ENCODE measurements at places on chromosomes 4 and X. TPM values are rescaled to one million over a fixed set of nuclear protein-coding genes. Genes with fewer than 3 reads are reported as not detected.

ITGB1BP2 gene
- 1.6 TPM for polyA plus RNA-seq

SPACA5 gene
- polyA plus RNA-seq, result not detected

CFP gene
- 1.6 TPM for polyA plus RNA-seq

HSFX3 gene
- not detected for polyA plus RNA-seq

CT45A10 gene
- not detected for polyA plus RNA-seq

EGFL6 gene
- 0.36 TPM for polyA plus RNA-seq

PHOX2B gene
- not detected for polyA plus RNA-seq

ASB5 gene
- 0.11 TPM for polyA plus RNA-seq

TCEAL8 gene
- polyA plus RNA-seq, result 67.6 TPM

STAP1 gene
- 0.12 TPM for polyA plus RNA-seq

AFM gene
- not detected for polyA plus RNA-seq

GATA1 gene
- 0.08 TPM for polyA plus RNA-seq

AADAT gene
- 3.1 TPM for polyA plus RNA-seq

ARR3 gene
- not detected for polyA plus RNA-seq

SUV39H1 gene
- polyA plus RNA-seq, result 5.6 TPM

CPXCR1 gene
- not detected for polyA plus RNA-seq

DCAF8L2 gene
- polyA plus RNA-seq, result 0.61 TPM

CRMP1 gene
- polyA plus RNA-seq, result 3.6 TPM

EOLA1 gene
- polyA plus RNA-seq, result 17.2 TPM

ZNF711 gene
- 7.8 TPM for polyA plus RNA-seq

LONRF3 gene
- 2.8 TPM for polyA plus RNA-seq

PLAC1 gene
- polyA plus RNA-seq, result 0.12 TPM

TENM3 gene
- polyA plus RNA-seq, result 5.6 TPM

RPA4 gene
- polyA plus RNA-seq, result not detected

CT47A7 gene
- not detected for polyA plus RNA-seq

CENPVL1 gene
- polyA plus RNA-seq, result not detected

HELT gene
- polyA plus RNA-seq, result not detected

CXCL11 gene
- polyA plus RNA-seq, result 1.1 TPM

TIMP1 gene
- polyA plus RNA-seq, result 1,380 TPM

SPON2 gene
- 46.2 TPM for polyA plus RNA-seq

RTL3 gene
- 0.02 TPM for polyA plus RNA-seq

YIPF6 gene
- 23.5 TPM for polyA plus RNA-seq

Data from ovary (tissue), 10 donors.